ENCODE measurements at places on chromosomes 3 and 15.

GRCh38 chr3:116263842-116264545 lies 181.3 kb downstream of the LSAMP start:
- DNase-seq: no peak

- no peak for DNase-seq
Observed at GRCh38 chr15:99167640-99168039, 62.8 kb downstream of the SYNM start.

DNA sequence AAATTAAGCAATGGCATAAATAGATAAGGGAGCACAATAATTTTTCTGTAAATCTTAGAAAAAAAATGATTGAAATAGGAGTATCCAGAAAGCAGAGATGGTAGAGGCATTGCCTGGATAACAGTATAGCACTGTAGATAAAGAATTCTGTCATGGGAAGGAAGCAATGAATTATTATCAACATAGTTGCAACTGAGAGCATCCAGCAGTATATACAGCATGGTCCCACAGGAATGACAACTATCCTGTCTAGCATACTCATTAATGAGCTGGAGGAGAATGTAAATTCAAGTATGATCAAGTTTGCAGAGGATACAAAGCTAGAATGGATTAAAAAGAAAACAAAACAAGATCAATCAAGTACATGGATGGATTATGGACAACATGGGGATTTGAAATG lies 90.8 kb downstream of the DPH6 start:
- DNase-seq: no peak

DNA sequence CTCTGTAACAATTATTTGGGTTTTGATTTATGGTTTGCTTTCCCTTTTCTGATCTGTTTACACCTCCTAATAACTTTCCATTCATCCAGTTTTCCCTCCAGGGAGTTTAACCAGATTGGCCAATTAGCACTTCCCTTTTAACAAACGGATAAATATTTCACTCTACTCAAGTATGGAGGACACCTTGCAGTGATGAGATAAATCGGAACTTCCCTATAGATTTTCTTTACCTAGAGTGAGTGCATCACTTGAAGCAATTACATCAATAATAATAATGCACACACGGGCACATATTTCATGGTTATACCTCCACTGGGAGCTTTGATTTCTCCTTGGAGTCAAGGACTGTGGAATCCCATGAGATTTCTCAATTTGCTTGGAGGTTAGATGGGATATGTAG lies 239.1 kb upstream of the CFAP20DC start:
- no peak for DNase-seq
